Bronchial epithelial cell (primary cell): ENCODE measurements at places on chromosomes 3 and 15. TPM values are rescaled to one million over a fixed set of nuclear protein-coding genes. Genes with fewer than 3 reads are reported as not detected.

GRCh38 chr15:77581896-77582569 lies 50.7 kb downstream of the LINGO1 start:
- DNase-seq: no peak

DNA sequence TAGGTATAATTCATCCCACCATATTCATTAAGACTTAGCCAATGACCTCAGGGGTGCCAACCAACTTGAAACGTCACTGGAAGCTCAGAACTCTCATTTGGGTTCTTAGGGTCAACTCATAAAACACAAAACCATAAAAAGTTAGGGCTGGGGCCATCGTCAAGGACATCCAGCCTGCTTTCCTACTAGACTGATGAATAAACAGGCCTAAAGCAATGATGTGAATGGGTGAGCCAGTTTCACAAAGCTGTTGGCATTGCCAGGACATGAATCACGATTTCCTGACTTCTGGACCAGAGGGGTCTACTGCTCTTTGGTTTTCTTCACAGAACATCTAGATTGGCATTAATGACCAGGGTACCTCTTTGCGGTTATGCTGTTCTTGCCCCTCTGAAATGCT lies 64.7 kb downstream of the EOMES start:
- peak; percentile 79 for DNase-seq

- no peak for DNase-seq
These were observed 53.1 kb upstream of the ULK4 start for GRCh38 chr3:42014921-42015533.

DNA sequence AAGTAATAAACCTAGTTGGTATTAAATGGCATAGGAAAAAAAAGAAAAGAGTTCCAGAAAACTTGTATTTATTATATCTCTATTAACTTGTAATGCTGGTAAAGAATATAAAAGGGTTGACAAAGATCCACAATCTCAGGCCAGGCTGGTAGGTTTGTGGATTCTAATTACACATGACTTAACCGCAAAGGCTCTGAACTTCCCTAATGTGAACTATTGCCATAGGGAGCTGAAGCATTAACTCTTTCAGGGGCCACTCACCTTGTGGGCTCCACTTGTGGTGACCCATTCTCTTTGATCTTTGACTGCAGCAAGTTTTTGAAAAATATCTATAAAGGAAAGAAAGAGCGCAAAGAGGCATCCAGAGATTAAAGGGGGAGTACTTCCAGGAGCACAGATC lies 58.5 kb downstream of the NEK10 start:
- DNase-seq: no peak

- no peak for DNase-seq
These were observed 88.4 kb upstream of the RASGRP1 start for GRCh38 chr15:38652998-38653397.

DNA sequence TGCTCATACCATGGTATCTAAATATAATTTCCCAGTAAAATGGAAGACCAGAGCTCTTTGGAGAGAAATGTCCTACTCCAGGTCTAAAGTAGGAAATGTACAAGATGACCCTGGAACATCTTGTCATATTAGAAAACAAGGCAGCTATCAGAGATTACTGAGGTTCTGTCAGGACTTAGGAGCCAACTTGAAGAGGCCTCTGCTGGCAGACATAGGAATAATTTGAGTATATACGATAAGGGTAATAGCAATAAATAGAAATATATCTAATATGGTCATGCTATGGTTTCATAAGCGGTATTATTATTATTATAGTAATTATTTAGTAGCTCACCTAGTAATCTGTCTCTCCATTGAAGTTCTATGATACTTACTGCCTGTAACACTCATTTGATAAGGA lies 224.2 kb downstream of the SOX2 start:
- peak; percentile 20 for DNase-seq

GRCh38 chr3:196774848-196775422 lies 35.3 kb downstream of the PAK2 start:
- DNase-seq: peak; percentile 86

GRCh38 chr3:14431917-14432834 lies 29.8 kb downstream of the SLC6A6 start:
- peak; percentile 85 for DNase-seq

DNA sequence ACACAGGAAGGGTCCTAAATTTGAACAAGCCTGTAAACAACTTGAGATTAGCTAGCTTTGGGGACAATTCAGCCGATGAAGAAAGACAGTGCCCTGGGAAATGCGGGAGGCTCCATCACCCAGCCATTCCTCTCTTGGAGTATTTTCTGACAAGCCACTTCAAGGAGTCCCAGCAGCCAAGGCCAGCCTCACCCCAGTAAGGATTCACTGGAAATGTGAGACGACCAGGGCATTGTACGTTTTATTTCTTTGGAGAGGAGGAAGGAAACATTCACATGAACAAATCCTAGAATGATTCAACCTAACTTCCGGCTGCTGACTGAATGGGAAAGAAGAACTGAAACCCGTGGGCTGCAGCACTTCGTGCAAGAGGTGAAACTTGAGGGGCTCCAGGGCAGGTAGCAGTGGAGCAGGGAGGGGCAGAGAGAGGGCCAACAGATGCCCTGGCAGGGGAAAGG lies 116.4 kb upstream of the ARHGEF3 start:
- peak; percentile 48 for DNase-seq

- DNase-seq: no peak
These were observed 345.0 kb downstream of the GRM7 start for GRCh38 chr3:7205962-7206361.

- no peak for DNase-seq
These were observed 479.8 kb downstream of the SHQ1 start for GRCh38 chr3:72368331-72368975.

- peak; percentile 34 for DNase-seq
These were observed 296.7 kb downstream of the PTPRG start for GRCh38 chr3:61858054-61858453.

RUVBL1 gene
- 47.6 and 60.8 TPM in 2 replicates for total RNA-seq

GCHFR gene
- total RNA-seq: 12.4 and 13.8 TPM in 2 replicates

LIPC gene
- 0.26 TPM in 1 of 2 replicates, not detected in the other for total RNA-seq

GOLGA8S gene
- under 0.01 TPM in 1 of 2 replicates, not detected in the other for total RNA-seq

IGSF11 gene
- 0.13 and 1.1 TPM in 2 replicates for total RNA-seq

CHRNA3 gene
- not detected in 2 replicates for total RNA-seq

SEMA3F gene
- 35.5 and 76.0 TPM in 2 replicates for total RNA-seq
